ENCODE measurements at places on chromosomes 2 and 18.

DNA sequence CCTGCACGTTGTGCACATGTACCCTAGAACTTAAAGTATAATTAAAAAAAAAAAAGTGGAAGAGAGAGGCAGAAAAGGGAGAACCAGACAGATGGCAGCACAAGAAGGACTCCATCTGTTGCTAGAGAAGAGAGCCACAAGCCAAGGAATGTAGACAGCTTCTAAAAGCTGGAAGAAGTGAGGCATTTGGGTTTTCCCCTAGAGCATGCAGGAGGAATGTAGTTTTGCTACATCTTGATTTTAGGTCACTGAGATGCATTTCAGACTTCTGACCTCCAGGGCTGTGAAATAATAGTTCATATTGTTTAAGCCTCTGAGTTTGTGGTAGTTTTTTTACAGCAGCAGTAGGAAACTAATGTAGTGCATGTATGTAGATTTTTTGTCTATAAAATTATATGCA lies 46.0 kb downstream of the CAVIN2 start:
- no peak for DNase-seq

GRCh38 chr18:56038171-56039030 lies 450.4 kb upstream of the TCF4 start:
- DNase-seq, result no peak

DNA sequence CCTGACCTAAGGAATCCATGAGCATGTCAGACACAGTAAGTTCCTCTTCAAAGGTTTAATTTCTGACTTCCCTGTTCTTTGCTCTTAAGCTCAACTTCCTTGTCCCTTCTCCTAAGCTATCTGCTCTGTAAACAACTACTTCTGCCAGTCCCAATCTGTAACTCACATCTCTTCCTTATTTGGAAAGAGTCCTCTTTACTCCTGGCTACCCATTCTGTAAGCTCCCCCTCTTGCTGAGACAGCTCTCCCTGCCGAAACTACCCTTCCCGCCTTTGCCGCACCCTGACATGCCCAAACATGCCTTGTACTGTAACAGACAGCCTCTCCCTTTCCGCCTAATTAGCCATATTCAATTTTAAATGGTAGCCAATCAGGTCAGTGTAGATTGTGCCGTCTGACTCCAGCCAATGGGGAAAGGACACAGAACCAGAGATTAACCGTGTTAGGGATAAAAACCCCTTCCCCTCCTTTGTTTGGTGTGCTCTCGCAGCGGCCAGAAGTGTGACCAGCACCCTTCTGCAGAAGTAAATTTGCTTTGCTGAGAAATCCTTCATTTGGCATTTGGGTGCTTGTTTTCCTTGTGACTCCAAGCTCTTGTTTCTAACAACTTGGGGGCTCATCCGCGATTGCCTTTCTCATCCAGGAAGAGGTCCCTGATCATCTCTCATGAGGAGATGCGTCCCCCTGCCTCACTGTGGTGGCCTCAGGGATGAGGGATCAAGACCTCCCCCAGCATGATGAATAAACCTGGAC lies 49.0 kb downstream of the PIAS2 start:
- DNase-seq, result no peak

- DNase-seq, result no peak
Measured at GRCh38 chr2:64766841-64767669, 113.3 kb upstream of the SERTAD2 start.

DNA sequence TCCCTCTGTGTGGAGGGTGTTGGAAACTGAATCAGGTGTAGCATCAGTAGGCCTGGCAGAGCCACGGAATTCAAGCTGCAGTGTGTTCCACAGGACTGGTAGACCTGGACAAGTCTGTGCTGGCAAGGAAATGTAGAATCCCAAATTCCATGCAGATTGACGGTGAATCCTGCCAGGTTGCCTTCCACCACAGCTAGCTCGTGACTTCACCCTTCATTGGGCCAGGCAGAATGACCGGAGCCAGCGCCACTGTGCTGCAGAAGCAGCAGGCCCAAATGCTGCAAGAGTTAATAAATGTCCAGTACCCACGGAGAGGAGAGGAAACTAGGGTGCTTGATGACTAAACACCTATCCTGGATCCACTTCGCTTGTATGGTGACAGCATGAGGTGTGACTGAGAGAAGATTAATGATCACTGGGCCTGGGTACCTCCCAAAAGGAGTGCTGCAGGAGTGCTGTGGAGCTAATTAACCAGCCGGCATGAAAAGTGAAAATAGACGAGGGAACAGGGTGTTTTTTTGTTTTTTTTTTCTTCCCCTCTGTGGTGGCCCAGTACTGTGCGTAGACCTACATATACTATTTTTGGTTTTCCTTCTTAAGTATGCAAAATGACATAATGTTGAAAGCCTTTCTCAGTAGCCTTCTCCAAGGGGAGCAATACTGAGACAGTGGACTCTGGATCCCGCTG lies 122.2 kb downstream of the TANC1 start:
- DNase-seq, result no peak

Data from posterior vena cava (tissue), 2 donors.